ENCODE measurements at places on chromosomes 16 and 17. TPM values are rescaled to one million over a fixed set of nuclear protein-coding genes. Genes with fewer than 3 reads are reported as not detected.

DNA sequence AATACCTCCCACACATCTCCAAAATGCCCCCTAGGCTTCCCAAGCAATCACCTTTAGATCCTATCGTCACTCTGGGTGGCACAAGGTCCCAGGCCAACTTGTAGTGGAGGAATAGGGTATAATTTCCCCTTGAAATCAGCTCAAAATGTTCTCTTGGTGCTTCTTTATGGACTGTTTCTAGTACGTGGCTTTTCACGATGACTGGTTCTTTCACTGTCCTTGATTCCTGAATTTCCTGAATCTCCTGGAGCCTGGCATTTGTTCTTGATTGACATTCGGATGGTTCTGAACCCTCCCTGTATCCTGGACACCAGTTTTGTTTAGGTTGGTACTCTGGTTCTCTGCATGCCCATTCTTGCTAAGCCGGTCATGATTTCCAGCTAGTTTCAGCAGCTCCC, 6.9 kb upstream of the VPS53 start:
- H3K4me3 ChIP-seq = no peak overlapping the region
- no peaks in the 10 kb centered on the region for H3K27me3 ChIP-seq
- H3K36me3 ChIP-seq = no peaks in the 10 kb centered on the region

- H3K4me3 ChIP-seq = no peak overlapping the region
- H3K27me3 ChIP-seq = peaks cover 1% of the 10 kb centered on the region
- peaks cover 31% of the 10 kb centered on the region for H3K4me1 ChIP-seq
- H3K36me3 ChIP-seq = no peaks in the 10 kb centered on the region
- DNase-seq = peak; percentile 29
Observed at GRCh38 chr17:64773836-64774761, 112.0 kb upstream of the SMURF2 start.

DNA sequence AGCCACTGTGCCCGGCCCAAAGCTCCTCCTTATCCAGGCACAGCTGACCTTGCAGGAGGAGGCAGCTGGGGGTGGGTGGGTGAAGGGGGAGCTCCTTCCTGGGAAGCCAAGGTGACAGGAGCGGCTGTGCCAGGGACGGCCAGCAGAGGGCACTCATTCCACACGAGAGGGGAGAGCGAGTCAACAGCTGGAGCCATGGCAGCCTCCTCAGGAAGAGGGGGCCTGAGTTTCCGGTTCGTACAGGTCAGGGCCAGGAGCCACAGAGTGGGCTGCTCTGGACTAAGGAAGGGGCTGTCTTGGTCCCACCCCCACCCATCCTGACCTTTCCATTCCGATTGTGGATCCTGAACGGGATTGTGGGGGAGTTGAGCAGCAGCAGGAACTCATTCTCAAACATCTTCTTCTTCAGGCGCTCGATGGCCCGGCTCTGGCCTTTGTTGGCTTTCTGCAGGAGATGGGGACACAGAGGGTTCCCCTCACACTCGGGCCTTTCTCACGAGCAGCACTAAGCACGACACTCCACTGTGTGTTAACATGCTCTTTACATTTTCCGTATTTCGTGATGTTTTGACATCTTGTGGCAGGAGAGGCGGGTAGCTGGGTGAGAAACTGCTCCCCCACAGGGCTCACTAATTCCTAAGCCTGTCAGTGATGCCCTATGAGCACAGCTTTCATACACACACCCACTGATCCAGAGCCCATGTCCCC, 61.6 kb downstream of the TIMM22 start:
- H3K4me3 ChIP-seq = no peak overlapping the region
- peaks cover 8% of the 10 kb centered on the region for H3K36me3 ChIP-seq
- no peaks in the 10 kb centered on the region for H3K4me1 ChIP-seq
- DNase-seq = no peak

The TSPAN10 gene
- total RNA-seq = 1.6 TPM

The PLA2G10 gene
- total RNA-seq = not detected

DNA sequence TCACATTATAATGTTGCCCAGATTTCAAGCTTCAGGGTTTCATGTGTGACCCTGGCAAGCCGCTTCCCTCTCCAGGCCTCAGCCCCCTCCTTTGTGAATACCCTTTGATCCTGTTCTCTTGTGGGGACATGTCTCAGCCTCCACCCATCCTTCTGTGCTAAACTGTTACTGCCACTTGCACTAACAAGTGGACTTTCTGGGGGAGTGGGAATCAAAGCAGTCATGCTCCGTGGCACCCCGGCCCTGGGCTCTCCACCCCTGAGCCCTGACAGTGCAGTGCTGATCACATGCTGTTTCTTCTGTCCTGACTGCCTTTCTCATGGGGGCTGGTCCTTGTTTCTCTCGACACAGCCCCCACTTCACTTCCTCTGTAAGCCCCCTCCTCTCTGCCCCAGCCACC, 9.7 kb upstream of the DCAF7 start:
- DNase-seq = no peak
- H3K27me3 ChIP-seq = peaks cover 13% of the 10 kb centered on the region
- H3K4me3 ChIP-seq = no peak overlapping the region
- peaks cover 12% of the 10 kb centered on the region for H3K4me1 ChIP-seq
- no peaks in the 10 kb centered on the region for H3K36me3 ChIP-seq

GRCh38 chr17:9886141-9886930, 18.7 kb downstream of the RCVRN start:
- no peaks in the 10 kb centered on the region for H3K4me1 ChIP-seq
- DNase-seq = no peak
- H3K4me3 ChIP-seq = no peak overlapping the region

The FA2H gene
- total RNA-seq = 1.0 TPM

GRCh38 chr17:12180644-12181261, 160.1 kb downstream of the MAP2K4 start:
- no peaks in the 10 kb centered on the region for H3K4me1 ChIP-seq
- peak; percentile 17 for DNase-seq
- H3K36me3 ChIP-seq = no peaks in the 10 kb centered on the region
- H3K27ac ChIP-seq = no peak overlapping the region
- no peaks in the 10 kb centered on the region for H3K27me3 ChIP-seq
- no peak overlapping the region for H3K4me3 ChIP-seq

- H3K27me3 ChIP-seq = no peaks in the 10 kb centered on the region
- no peaks in the 10 kb centered on the region for H3K36me3 ChIP-seq
- H3K27ac ChIP-seq = no peak overlapping the region
- H3K4me3 ChIP-seq = no peak overlapping the region
- DNase-seq = no peak
Observed at GRCh38 chr17:57286399-57287105, 30.2 kb downstream of the MSI2 start.

- DNase-seq = no peak
- no peak overlapping the region for H3K27ac ChIP-seq
- no peaks in the 10 kb centered on the region for H3K27me3 ChIP-seq
- H3K36me3 ChIP-seq = no peaks in the 10 kb centered on the region
- H3K4me1 ChIP-seq = peaks cover 3% of the 10 kb centered on the region
Observed at GRCh38 chr17:75908201-75908600, 3.5 kb upstream of the MRPL38 start.

- peaks cover 37% of the 10 kb centered on the region for H3K27me3 ChIP-seq
- H3K4me3 ChIP-seq = peak overlapping the region; percentile 54
- H3K36me3 ChIP-seq = no peaks in the 10 kb centered on the region
- DNase-seq = peak; percentile 25
- H3K27ac ChIP-seq = no peak overlapping the region
Observed at GRCh38 chr16:19410435-19411171, 7.1 kb upstream of the TMC5 start.

The APOBR gene
- total RNA-seq = 2.6 TPM

DNA sequence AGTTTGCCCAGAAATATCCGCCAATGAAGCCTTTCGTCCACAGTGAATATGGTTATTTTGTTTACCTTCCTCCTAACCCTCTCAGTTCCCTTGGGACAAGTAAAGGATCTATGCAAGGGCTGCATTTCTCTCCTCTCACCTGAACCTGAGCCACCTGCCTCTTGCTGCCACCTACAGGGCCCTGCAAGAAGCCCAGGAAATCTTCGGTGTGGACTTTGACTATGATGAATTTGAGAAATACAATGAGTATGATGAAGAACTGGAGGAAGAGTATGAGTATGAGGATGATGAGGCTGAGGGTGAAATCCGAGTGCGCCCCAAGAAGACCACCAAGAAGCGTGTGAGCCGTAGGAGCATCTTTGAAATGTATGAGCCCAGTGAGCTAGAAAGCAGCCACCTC, 14.0 kb downstream of the SUPT6H start:
- H3K27me3 ChIP-seq = no peaks in the 10 kb centered on the region
- H3K4me1 ChIP-seq = no peaks in the 10 kb centered on the region
- peak; percentile 27 for DNase-seq
- H3K27ac ChIP-seq = no peak overlapping the region
- H3K36me3 ChIP-seq = peaks cover 94% of the 10 kb centered on the region
- H3K4me3 ChIP-seq = no peak overlapping the region

The KRT38 gene
- total RNA-seq = not detected

- no peak overlapping the region for H3K4me3 ChIP-seq
- no peak overlapping the region for H3K27ac ChIP-seq
- no peaks in the 10 kb centered on the region for H3K27me3 ChIP-seq
- no peaks in the 10 kb centered on the region for H3K4me1 ChIP-seq
- H3K36me3 ChIP-seq = no peaks in the 10 kb centered on the region
Observed at GRCh38 chr16:65547772-65548446, 426.0 kb upstream of the CDH11 start.

The ZP2 gene
- total RNA-seq = not detected

DNA sequence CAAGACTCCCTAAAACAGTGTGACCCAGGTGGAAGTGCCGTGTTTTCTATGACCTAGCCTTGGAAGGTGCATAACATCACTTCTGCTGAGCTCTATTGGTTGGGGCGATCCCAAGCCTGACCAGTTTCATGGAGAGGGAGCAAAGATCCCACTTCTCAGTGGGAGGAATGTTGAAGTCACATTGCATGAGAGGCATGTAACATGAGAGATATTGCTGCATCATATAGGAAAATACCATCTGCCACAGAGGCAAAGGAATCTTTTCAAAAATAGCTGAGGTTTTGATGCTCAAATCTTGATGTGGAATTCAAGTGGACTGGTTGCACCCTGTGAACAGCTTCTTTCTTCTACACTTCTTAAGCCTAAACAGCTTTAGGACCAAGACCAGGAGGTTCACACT, 56.4 kb upstream of the NLRP1 start:
- H3K4me1 ChIP-seq = no peaks in the 10 kb centered on the region
- H3K4me3 ChIP-seq = no peak overlapping the region
- H3K27ac ChIP-seq = no peak overlapping the region
- H3K36me3 ChIP-seq = no peaks in the 10 kb centered on the region
